ENCODE measurements at places on chromosomes 7 and 10.

- DNase-seq: peak; percentile 14
Measured at GRCh38 chr7:28922624-28923331, 35.4 kb downstream of the TRIL start.

- DNase-seq: no peak
Measured at GRCh38 chr7:34728156-34728555, 70.1 kb downstream of the NPSR1 start.

DNA sequence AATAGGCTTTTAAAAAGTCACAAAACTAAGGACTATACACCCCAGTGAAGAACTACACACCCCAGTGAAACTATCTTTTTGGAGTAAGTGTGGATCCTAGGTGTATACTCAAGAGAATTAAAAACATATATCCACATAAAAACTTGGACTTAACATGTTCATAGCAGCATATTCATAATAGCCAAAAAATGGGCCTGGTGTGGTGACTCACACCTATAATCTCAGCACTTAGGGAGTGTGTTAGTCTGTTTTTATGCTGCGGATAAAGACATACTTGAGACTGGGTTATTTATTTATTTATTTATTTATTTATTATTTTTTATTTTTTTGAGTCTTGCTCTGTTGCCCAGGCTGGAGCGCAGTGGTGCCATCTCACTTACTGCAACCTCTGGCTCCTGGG is 19.0 kb upstream of the COMTD1 start:
- DNase-seq: no peak

DNA sequence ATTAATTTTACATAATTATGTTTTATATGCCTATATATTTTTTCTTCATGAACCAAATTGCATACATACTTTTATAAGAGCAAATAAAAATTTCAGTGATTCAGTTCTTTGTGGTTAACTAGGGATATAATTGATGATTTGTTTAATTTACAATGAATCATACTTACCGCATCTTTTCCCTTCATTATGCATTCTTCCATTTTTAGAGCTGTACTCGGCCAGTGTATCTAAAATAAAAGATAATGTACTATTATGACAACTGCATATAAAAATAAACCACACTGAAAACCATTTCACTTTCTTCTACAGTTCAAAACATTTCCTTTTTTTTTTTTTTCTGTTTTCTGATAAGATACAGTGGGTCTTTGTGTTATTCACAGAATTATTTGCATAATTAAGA is 179.9 kb downstream of the SEMA3E start:
- DNase-seq: no peak

GRCh38 chr10:74949843-74950765 is 123.7 kb downstream of the KAT6B start:
- no peak for DNase-seq

DNA sequence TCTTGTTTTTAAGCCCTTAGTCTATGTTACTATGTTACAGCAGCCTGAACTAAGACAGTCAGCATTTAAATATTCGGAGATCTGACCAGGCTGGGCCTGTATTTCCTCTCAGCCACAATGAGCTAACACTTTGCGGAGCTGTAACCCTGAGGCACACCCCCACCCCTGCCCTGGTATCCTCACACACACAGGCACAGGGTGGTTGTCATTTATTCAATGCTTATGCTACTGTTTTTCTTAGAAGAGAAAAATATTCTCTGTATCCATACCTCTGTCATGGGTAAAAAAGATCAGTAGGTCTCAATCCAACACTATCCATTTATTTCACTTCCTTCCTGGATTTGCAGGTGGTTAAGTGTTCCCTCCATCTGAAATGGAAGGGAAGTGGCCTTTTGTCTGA is 80.3 kb upstream of the TRIL start:
- no peak for DNase-seq

GRCh38 chr7:41656366-41656765 is 46.5 kb downstream of the INHBA start:
- DNase-seq: no peak

DNA sequence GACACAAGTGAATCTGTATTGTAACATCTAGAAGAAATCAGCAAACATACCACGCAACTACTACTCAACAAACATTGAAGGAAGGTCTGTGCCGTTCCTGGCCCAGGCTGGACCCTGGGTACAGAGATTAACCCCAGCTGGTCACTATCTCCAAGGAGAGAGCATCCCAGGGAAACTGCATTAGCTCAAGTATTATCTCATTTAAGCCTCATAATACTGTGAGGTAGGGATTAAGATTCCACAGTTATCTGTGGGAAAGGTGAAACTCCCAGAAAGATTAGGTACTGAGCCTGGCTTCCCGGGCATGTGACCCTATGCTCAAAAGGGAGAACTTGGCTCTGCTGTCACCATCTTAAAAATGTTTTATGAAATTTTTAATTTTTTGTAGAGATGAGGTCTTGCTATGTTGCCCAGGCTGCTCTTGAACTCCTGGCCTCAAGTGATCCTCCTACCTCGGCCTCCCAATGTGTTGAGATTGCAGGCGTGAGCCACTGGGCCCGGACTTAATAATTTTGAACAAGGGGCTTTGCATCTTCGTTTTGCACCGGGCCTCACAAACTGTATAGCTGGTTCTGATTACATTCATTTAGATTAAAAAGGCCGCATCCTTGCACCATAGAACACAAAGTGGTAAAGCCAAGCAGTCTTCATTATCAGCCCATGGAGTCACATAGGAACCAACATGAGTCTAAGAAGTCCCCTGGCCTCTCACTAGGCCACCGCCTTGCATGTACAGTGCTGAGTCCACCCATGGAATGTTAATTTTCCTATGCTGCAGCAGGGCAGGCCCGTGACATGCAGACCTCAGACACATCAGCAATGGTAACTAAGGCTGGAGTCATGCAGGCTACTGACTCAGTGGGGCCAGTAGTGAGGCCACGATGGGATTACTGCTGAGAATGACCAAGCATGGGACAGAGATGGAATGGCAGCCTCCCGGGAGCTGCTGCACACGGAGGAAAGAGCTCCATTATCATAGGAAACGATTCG is 5.5 kb upstream of the CTBP2 start:
- no peak for DNase-seq

GRCh38 chr10:79025199-79025832 is 43.5 kb upstream of the ZMIZ1 start:
- DNase-seq: no peak

DNA sequence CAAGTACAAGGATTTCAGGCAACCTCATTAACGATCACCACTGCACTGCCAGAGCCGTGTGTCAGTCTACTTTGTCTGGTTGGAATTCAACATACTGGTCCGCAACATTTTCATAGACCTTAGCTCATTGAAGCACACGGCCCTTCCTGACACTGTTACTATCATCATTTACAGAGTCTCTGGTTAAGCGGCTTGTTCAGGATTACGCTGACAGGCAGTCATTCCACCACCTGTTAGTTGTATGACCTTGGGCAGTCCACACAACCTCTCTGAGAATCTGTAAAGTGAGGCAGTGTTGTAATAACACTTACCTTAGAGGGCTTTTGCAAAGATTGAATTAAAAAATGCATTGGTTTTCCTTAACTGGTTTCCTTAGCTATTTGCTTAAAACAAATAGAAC is 112.6 kb downstream of the AOAH start:
- no peak for DNase-seq

GRCh38 chr10:43377424-43377883 is 6.0 kb downstream of the FXYD4 start:
- DNase-seq: no peak

GRCh38 chr7:70504254-70504653 is 627.7 kb upstream of the GALNT17 start:
- DNase-seq: no peak

DNA sequence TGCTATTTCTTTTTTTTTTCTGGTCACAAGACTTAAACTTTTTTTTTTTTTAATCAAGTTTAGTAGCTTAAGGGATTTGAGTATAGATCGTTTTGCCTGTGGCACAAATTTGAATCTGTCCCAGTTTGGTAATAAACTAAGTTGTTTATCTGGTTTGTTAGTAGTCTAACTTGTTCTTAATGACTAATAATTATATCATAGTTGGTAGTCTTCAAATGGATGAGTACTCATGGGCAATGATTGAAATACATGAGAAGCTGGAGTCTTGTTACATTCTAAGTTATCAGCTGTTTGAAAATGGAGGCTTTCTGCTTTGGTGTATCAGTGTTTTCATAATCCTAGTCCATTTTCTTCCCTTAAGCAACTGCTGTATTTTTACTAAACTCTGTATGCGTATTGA is 12.3 kb downstream of the BTAF1 start:
- DNase-seq: no peak

GRCh38 chr10:17022896-17023295 is 106.7 kb downstream of the CUBN start:
- no peak for DNase-seq

DNA sequence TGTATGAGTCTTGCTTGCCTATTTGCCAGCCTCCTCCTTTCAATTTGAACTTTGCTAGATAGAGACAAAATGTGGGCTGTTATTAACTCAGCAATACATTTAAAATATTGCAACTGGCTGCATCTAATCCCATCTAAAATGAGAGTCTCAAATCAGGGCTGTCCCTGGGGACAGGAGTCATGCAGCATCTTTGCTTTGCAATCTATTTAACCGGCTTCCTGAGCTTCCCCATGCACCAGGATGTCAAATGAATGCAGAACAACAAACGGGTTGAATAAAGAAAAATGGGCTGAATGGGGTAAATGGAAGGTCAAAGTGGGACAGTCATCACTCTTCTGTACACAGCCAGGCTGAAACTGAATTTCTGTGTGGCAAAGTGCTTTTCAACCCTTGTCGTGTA is 89.2 kb downstream of the AOAH start:
- no peak for DNase-seq

GRCh38 chr7:70016044-70016770 is 417.9 kb downstream of the AUTS2 start:
- DNase-seq: no peak

DNA sequence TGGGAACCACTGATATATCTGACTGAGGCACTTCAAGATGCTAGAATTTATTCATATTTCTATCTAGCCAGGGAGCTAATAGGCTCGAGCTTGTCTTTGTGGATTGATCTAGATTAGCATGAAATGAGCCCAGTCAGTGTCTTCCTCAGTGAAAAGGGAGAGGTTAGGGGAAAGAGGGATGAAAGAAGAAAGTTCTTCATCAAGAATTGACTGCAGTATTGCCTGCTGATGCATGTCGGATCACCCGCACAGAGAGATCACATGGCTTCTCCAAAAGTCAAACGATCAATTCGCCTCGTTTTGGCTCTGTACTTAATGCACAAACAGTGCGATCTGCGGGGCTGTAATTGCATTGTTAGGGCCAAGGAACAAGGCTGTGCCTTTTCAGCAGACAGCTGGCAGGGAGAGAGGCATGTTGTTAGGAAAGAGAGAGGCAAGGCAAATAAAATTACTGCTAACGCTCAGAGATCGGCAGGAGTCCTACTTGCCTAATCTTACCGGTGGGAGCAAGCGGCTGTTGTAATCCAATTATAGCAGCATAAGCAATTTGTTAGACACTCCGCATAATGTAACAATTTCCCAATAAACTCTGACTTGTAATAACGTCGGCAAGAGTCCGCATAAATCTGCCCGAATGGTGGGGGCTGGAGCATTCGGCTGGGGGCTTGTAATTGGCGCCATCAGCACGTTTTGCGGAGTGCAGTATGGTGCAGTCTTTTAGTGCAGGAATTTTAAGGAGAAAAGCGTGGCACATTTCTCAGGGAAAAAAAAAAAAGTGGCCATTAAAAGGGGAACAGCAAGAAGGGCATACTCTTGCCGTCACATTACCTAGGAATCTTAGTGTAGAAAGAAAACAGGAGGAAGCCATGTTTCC is 102.1 kb downstream of the POLL start:
- DNase-seq: no peak

- no peak for DNase-seq
Measured at GRCh38 chr7:113370910-113371309, 252.6 kb upstream of the SMIM30 start.

DNA sequence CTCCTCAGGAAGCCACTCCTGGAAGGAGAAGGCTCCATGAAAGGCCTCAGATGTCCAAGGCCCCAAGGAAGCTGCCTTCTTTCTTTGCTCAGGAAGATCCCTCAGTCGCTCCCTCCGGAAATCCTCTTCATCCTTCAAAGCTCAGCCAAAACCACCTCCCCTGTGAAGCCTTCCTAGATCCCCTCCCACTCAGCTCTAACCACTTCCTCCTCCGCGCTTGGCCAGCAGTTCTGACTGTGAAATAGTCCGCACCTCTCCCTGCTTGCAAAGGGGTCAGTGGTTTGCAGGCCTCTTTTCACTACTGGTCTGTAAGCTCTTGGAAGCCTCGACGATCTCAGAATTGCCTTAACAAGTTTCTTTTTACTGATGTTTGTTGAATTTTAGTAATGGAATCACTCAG is 23.9 kb downstream of the PYROXD2 start:
- DNase-seq: no peak

DNA sequence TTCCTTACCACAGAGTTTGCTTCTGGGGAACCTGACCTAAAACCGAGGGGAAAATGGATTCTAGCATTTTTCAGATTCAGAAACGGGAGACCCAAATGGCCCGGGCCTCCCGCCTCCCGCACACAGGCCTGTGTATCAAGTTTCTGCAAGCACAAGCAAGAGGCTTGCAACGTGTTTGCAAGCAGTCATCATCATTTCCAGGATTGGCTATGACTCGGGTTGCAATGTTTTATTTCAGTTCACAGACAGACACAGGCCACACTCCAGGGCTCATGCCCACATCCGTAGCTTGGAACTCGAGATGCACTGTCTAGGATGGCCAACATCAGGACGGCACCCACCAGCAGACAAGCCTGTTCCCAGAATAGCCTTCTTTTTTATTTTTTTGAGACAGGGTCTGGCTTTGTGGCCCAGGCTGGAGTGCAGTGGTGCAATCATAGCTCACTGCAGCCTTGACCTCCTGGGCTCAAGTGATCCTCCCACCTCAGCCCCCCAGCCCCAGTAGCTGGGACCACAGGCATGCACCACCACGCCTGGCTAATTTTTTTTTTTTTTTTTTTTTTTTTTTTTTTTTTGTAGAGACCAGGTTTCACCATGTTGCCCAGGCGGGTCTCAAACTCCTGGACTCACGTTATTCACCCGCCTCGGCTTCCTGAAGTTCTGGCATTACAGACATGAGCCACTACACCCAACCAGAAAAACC is 68.1 kb upstream of the FOXK1 start:
- DNase-seq: no peak

- DNase-seq: no peak
Measured at GRCh38 chr7:50718311-50718710, 64.4 kb downstream of the GRB10 start.

- no peak for DNase-seq
Measured at GRCh38 chr7:37097983-37098382, 350.7 kb downstream of the ELMO1 start.

DNA sequence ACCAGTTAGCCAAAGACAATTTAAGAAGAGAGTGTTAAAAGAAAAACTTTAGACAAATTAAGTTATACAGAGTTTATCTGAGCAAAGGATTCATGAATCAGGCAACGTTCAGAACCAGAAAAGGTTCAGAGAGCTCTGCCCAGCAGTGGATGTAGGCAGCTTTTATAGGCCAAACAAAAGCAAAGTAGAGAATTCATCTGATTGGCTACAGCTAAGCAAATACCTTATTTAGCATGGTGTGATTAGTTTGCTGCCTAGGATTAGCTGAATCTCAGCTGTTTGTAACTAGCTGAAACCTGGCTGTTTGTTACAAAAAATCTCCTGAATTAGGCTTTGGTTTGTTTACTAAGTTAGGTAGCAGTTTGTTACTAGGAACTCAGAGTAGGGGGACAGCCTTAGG is 66.0 kb downstream of the SLC25A40 start:
- no peak for DNase-seq

GRCh38 chr10:124166431-124167125 is 73.2 kb upstream of the CHST15 start:
- no peak for DNase-seq

Measured in stimulated activated CD4-positive, alpha-beta T cell treated with anti-CD3 and anti-CD28 coated beads, TNF-alpha, amount 100 ng/mL, for 48 hours (primary cell).